ENCODE measurements at places on chromosomes 13 and 19.

GRCh38 chr19:28217022-28217421, 995.9 kb downstream of the UQCRFS1 start:
- no peaks in the 10 kb centered on the region for H3K27me3 ChIP-seq
- no peak overlapping the region for H3K27ac ChIP-seq
- H3K36me3 ChIP-seq = no peaks in the 10 kb centered on the region
- no peaks in the 10 kb centered on the region for H3K4me1 ChIP-seq
- H3K4me3 ChIP-seq = no peak overlapping the region
- no peak for DNase-seq

GRCh38 chr13:48316826-48317510, 13.4 kb downstream of the RB1 start:
- H3K4me1 ChIP-seq = no peaks in the 10 kb centered on the region
- no peak overlapping the region for H3K4me3 ChIP-seq

- no peak overlapping the region for H3K27ac ChIP-seq
- H3K27me3 ChIP-seq = peaks cover 24% of the 10 kb centered on the region
- no peak for DNase-seq
- no peaks in the 10 kb centered on the region for H3K36me3 ChIP-seq
These were observed 27.7 kb upstream of the NFIC start for GRCh38 chr19:3338541-3339181.

DNA sequence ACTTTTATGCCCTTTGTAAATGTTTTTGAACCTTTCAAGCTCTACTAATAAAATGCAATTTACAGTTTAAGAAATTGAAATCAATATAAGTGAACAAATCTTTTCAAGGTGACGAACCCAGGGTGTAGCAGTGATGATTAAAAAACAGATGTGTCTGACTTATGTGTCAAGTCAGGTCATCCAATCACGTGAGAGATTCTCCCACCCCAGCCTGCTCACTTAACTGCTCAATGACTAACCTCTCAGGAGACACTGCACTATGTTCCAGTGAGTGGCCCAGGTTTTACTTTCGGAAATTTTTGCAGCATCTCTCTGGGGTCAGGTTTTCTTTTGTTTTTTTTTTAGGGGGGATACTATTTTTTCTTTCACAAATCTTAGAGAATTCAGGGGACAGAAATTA, 60.7 kb downstream of the ZNF429 start:
- H3K36me3 ChIP-seq = no peaks in the 10 kb centered on the region
- no peak overlapping the region for H3K27ac ChIP-seq
- DNase-seq = no peak
- H3K27me3 ChIP-seq = no peaks in the 10 kb centered on the region
- no peaks in the 10 kb centered on the region for H3K4me1 ChIP-seq

- H3K4me3 ChIP-seq = no peak within 1 kb of the TSS
- H3K36me3 ChIP-seq = no peaks in the 10 kb centered on the region
- peaks cover 8% of the 10 kb centered on the region for H3K4me1 ChIP-seq
- no peak for DNase-seq
- H3K27me3 ChIP-seq = peaks cover 84% of the 10 kb centered on the region
- H3K27ac ChIP-seq = no peak within 1 kb of the TSS
These were observed at the start of gene POU2F2 for GRCh38 chr19:42132030-42132628. TSS of gene POU2F2 (minus strand) at chr19:42132446. CDS start at chr19:42132411, 35 bp downstream.

GRCh38 chr19:51704626-51705025, 11.5 kb downstream of the SPACA6 start:
- no peaks in the 10 kb centered on the region for H3K4me1 ChIP-seq
- no peaks in the 10 kb centered on the region for H3K27me3 ChIP-seq
- H3K27ac ChIP-seq = no peak overlapping the region
- DNase-seq = no peak
- H3K36me3 ChIP-seq = peaks cover 39% of the 10 kb centered on the region

Measured in neuronal stem cell (in vitro differentiated cells).